ENCODE measurements at places on chromosomes 11 and 22.

GRCh38 chr11:5242933-5243815, 6.5 kb downstream of the HBG1 start:
- DNase-seq = no peak

GRCh38 chr11:94730153-94730552, 38.0 kb upstream of the AMOTL1 start:
- DNase-seq = no peak

- no peak for DNase-seq
Observed at GRCh38 chr11:33630936-33631748, 69.5 kb downstream of the C11orf91 start.

DNA sequence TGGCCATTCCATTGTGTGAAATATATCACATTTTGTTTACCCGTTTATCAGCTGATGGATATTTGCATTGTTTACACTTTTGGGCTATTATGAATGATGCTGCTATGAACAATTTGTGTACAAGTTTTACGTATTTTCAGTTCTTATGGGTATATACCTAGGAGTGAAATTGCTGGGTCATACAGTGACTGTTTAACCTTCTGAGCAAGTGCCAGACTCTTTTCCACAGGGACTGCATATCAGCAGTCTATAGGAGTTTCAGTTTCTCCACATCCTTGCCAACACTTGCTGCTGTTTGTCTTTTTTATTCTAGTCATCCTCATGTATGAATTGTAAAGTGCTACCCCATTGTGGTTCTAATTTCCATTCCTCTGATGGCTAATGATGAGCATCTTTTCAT, 108.2 kb downstream of the EMSY start:
- no peak for DNase-seq

GRCh38 chr11:88016392-88017170, 158.7 kb downstream of the RAB38 start:
- DNase-seq = peak; percentile 62

GRCh38 chr22:41909310-41910049, 5.4 kb downstream of the SHISA8 start:
- no peak for DNase-seq

DNA sequence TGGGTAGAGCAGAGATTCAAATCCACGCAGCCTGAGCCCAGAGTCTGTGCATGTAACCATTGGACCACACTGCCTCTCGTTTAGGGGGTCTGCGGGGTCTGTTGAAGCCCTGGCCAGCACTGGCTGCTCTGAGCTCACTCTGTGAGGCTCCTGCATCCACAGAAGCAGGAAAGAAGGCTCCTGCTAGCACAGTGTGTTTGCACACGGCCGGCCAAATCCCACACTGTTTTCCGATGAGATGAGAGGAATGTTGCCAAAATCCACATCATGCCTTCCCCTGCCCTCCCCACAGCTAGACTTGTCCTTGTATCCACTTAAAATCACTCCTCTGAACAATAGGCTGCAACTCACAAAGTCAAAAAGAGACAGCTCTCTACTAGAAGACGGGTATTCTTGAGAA, 10.6 kb upstream of the SLC22A12 start:
- no peak for DNase-seq

GRCh38 chr11:102809971-102810370, 12.0 kb upstream of the MMP1 start:
- DNase-seq = no peak

- DNase-seq = no peak
Observed at GRCh38 chr11:12318791-12319438, 58.5 kb upstream of the PARVA start.

- no peak for DNase-seq
Observed at GRCh38 chr11:121122328-121122727, 21.3 kb downstream of the TECTA start.

- DNase-seq = no peak
Observed at GRCh38 chr11:119107538-119108145, 498 bp downstream of the C2CD2L start.

GRCh38 chr11:13094930-13095687, 86.0 kb downstream of the RASSF10 start:
- no peak for DNase-seq

- no peak for DNase-seq
Observed at GRCh38 chr22:47213571-47214230, 451.3 kb downstream of the TBC1D22A start.

- peak; percentile 33 for DNase-seq
Observed at GRCh38 chr11:95108159-95108611, 18.5 kb downstream of the ENDOD1 start.

GRCh38 chr22:47199261-47199978, 437.0 kb downstream of the TBC1D22A start:
- DNase-seq = no peak

DNA sequence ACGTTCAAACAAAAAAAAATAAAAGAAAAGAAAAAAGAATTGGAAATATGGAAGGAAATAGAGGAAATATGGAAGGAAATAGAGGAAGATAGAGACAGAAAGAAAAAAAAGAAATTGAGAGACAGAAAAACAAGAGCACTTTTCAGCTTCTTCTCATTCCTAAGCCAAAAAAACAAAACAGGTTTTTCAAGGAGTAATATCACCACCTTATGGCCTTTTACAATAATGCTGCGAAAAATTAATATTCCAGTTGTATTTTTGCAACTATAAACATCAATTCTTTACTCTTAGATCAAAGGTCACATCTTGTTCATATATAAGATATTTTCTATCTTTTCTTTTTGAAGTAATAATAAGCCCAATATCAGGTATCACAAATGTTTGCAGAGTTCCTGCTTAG, 328.3 kb downstream of the FAT3 start:
- no peak for DNase-seq

- DNase-seq = no peak
Observed at GRCh38 chr22:24496661-24497060, 1.5 kb downstream of the UPB1 start.

- DNase-seq = no peak
Observed at GRCh38 chr11:70421123-70421522, 22.8 kb downstream of the CTTN start.

- DNase-seq = no peak
Observed at GRCh38 chr11:106507645-106508306, 430.3 kb downstream of the AASDHPPT start.

DNA sequence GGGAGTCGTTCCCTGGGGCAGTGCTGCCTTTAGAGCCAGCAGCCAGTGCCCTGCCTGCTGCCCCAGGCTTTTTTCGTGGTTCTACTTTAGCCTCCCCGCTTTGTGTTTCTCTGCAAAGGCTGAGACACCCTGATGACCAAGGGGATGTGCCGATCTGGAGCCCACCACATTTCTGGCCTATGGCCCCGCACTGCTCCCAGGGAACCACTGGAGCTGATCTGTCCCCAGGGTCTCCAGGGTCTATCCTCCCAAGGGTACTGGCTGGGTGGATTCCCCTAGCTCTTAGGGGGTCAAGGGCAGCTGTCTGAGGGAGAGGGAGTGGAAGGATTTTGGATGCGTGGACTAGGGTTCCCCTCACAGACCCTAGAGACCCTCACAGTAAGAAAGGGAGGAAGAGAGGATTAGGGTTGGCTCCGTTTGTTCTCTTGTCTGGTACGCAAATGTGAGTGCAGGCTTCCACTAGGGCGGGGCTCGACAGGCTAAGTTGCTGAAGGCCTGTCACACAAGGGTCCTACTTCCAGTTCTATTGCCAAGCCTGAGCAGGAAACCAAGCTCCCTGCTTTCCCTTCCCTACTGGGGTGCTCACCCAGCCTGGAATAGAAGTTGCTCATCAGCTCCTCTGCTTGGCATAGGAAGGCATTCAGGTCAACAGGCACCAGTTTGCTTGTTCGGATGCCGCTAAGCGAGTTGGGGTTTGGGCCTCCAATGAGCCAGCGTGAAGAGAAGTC, 19.3 kb downstream of the TREH start:
- DNase-seq = no peak

DNA sequence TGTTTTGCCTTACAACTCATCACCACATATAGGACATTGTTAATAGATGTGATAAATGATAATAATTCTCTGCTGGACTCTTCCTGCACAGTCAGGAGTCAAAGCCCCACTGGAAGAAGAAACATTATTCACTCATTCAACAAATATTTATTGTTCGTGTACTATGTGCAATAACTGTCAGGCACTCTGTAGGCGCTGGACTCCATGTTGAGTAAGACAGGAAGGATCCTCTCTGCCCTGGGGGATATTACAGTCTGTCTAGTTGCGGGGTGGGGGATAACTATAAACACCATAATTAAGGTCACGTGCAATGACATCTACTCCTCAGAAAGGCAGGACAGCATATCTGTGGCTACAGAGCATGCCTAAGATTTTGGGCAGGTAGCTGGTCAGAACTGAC, 281.1 kb downstream of the FAT3 start:
- DNase-seq = no peak

DNA sequence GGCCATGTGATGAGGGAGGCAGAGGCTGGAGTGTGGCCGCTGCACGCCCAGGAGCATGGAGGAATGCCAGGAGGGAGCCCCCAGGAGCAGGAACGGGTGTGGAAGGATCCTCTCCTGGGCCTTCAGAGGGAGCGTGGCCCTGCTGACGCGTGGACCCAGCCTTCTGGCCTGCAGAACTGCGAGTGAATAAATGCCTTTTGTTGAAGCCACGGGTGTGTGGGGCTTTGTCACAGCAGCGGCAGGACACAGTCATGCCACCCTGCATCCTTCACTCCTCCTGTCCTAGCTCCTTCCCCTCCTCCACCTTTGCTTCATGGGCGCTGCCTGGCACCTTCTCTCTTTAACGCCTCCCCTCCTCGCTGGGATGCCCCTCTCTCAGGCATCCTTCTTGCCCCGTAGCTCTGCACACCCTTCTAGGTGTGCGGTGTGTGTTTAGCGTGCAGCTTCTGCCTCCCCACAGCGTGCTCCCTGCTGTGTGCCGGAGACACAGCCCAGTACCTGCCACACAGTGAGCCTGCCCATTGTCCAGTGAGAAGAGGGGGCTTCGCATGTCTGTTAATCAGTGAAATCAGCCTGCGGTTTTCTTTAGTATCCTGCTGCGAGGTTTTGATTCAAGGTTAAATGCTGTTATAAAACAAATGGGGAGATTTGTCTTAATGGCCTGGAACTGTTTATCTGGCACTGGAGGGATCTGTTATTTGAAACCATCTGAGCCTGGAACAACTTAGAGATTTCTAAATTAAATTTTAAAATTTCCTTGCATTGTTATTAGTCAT, 459.6 kb downstream of the TBC1D22A start:
- DNase-seq = no peak

- DNase-seq = no peak
Observed at GRCh38 chr22:20982563-20982882, 426 bp downstream of the LZTR1 start.

DNA sequence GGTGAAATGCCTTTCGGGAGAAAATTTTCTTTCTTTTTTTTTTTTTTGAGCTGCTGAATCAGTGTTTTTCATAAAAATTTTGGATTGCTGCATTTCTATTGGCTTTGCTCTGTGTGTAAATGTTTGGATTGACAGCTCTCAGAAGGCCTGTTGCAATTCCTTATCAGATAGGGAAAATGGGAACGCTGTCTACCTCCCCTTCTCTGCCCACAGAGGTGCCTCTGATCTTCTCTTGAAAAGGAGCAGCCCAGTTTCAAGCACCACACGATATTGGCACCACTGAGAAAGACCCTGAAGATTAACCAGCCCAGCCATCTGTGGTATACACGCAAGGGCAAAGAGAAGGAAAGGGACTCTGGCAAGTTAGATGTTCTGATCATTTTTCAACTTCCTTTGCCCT, 1272.2 kb downstream of the LRRC4C start:
- DNase-seq = no peak

GRCh38 chr11:41978945-41979344, 519.5 kb upstream of the LRRC4C start:
- DNase-seq = no peak

GRCh38 chr11:10307400-10308200, 2.7 kb downstream of the ADM start:
- DNase-seq = no peak

DNA sequence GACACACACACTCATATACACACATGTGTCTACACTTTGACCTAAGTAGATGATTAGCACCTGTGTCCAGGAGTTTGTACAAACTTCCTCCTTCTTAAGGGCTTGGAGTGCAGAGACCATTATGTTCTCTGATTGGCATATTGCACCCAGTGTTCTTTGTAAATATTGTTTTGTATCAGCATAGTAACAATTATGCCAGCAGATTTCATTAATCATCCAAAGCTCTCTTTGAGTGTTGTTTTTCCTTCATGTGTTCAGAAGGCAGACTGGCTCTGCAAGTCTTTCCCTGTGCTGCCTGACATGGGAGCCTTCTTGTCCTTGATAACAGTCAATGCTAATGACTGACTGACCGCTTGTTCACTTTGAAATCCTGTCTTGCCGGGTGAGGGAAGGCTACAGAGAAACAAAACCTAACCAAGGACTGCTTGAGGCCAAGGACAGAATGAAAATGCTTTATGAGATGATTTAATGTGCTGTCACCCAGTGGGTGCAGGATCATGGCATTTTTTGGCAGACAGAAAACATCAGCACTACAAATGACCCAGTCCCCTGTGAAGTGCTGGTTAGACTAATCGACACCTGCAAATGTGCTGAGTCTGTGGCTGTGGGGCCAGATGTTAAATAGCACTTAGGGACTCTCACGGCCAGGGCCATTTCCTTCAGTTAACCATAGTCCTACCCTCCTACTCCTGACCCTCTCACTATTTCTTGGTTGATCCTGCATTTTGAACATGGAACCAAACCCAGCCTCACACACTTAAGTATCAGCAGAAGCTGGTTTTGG, 6.6 kb upstream of the BARX2 start:
- DNase-seq = no peak

DNA sequence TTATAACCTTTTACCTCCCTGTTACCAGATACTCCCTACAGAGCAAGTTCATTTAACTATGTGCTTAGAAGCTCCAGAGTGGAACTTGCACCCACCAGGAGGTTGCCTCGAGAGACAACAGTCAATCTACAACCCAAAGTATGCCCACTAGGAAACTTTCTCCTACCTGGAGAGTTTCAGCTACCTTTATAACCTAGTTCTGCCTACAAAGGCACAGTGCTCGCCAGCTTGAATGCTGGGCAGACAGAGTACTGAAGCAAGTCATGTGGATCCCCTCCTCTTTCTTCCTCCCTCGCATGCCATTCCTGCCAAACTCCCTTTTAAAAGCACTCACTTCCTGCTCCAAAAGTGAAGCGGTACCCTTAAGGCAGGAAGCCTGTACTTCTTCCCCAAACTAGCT, 258.9 kb downstream of the SWAP70 start:
- DNase-seq = no peak

DNA sequence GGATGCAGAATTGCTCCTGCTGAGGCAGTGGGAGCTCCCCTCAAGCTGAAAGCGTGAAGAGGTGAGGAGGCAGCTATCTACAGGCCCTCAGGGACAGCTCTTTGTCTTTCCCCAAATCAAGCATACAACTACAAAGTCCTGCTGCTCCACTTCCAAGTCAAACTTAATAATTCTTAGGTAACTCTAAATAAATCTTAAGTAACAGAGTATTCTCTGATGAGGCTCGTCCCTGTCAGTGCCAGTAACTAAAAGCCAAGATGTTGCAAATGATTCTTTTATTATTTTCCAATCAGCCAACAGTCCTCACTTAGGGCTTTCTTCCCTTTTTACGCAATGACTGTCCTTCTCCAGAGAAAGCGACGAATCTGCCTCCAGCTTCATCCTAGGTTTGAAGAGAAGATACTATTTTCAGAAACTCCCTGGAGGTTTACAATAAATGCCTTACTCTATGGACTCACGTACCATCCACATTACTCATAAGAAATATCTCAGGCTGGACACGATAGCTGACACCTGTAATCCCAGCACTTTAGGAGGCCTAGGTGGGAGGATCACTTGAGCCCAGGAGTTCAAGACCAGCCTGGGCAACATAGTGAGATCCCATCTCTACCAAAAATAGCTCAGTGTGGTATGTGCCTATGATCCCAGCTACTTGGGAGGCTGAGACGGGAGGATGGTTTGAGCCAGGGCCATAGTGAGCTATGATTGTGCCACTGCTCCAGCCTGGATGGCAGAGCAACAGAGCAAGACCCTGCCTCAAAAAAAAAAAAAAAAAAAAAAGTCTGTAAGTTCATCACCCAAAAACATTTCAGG, 3.1 kb upstream of the C22orf39 start:
- DNase-seq = no peak

Data from smooth muscle cell of the brain vasculature (primary cell).